Vagina (tissue), 2 donors: ENCODE measurements at places on chromosomes 4 and X.
A peak's percentile ranks its signal among the peaks of the same experiment; 100 is the strongest.

DNA sequence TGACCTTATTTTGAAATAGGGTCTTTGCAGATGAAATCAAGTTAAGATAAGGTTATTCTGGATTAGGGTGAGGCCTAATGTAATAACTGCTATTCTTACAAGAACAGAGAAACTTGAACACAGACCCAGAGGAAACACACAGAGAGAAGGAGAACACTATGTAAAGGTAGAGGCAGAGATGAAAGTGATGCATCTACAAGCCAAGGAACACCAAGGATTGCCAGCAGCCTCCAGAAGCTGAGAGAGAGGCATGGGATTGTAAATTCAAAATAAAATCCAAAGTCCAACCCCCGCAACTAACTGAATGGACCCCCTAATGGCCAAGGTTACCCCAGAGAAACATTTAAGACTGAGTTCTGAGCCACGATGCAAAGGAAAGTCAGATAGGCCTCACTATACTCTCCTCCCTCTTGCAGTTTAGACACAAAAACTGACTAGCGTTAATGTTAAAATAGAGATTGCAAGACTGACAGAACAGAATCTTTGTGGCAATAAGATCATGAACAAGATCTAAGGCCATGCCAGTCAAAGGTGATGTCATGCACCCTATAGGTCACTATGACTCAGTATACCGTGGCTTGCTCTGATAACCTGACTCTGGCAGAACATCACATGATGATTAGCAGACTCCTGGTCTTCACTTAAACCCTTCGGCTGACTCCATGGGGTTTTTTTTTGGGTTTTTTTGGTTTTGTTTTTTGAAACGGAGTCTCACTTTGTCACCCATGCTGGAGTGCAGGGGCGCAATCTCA is 42.9 kb downstream of the DDX60L start:
- no peak overlapping the region for H3K27ac ChIP-seq
- DNase-seq, result no peak
- no peaks in the 10 kb centered on the region for H3K27me3 ChIP-seq
- no peak overlapping the region for H3K4me3 ChIP-seq
- no peaks in the 10 kb centered on the region for H3K4me1 ChIP-seq

DNA sequence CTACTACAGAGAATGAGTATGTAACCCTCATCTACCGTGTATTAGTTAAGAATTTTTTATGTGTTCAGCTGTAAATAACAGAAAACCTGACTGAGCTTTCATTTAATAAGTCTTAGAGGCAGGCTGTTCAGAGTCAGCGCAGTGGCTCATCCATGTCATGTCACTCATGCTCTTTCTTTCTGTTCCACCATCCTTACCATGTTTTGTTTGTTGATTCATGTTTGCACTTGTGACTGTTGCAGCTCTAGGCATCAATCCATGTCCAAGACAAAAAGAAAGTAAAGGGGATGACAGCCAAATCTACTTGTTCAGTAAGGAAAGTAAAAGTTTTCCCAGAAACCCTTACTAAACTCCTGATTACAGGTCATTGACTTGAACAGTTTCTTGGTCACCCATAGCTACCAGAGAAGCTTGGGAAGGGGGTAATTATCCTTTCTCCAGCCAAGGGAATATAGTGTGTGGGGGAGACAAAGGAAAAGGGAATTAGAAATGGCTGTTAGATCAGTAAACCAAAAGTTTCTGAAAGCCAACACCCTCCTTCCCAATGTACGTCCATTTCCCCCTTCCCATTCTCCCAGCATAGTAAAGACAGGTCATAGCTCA is 9.0 kb downstream of the ART3 start:
- no peak overlapping the region for H3K27ac ChIP-seq
- no peaks in the 10 kb centered on the region for H3K27me3 ChIP-seq
- DNase-seq, result no peak
- no peak overlapping the region for H3K4me3 ChIP-seq

- H3K36me3 ChIP-seq, result no peaks in the 10 kb centered on the region
- DNase-seq, result no peak
- H3K27ac ChIP-seq, result no peak overlapping the region
- H3K4me3 ChIP-seq, result no peak overlapping the region
Measured at GRCh38 chr4:74537459-74537858, 92.5 kb downstream of the AREG start.

DNA sequence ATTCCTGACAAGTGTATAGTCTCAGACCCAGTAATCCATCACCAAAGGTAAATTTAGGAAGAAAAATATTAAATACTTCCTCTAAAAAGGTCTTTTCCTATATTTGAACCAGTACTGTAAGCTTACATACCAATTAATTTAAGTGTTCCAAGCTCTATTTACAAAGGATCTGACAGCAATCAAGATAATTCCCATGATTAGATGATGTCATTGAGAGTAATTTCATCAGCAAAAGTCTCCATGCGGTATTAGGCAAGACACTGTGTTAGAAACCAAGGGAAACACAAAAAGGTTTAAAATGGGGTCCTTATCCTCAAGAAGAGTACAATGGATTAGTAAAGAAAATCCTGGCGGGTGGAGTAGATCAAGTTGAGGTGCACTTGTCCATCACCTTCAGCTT is 198.5 kb downstream of the PRDM5 start:
- no peak overlapping the region for H3K4me3 ChIP-seq
- H3K27me3 ChIP-seq, result no peaks in the 10 kb centered on the region
- no peaks in the 10 kb centered on the region for H3K36me3 ChIP-seq
- DNase-seq, result no peak

- DNase-seq, result peak; percentile 44
- peaks cover 13% of the 10 kb centered on the region for H3K4me1 ChIP-seq
- H3K27ac ChIP-seq, result no peak overlapping the region
- no peak overlapping the region for H3K4me3 ChIP-seq
- H3K27me3 ChIP-seq, result no peaks in the 10 kb centered on the region
- H3K36me3 ChIP-seq, result no peaks in the 10 kb centered on the region
Measured at GRCh38 chrX:104255465-104255864, 732 bp upstream of the ESX1 start.

GRCh38 chr4:25783943-25784342 is 78.8 kb downstream of the SEL1L3 start:
- no peaks in the 10 kb centered on the region for H3K4me1 ChIP-seq
- H3K36me3 ChIP-seq, result no peaks in the 10 kb centered on the region
- H3K4me3 ChIP-seq, result no peak overlapping the region
- no peaks in the 10 kb centered on the region for H3K27me3 ChIP-seq

- H3K4me1 ChIP-seq, result no peaks in the 10 kb centered on the region
- H3K4me3 ChIP-seq, result no peak overlapping the region
- H3K27me3 ChIP-seq, result no peaks in the 10 kb centered on the region
- H3K27ac ChIP-seq, result no peak overlapping the region
Measured at GRCh38 chrX:13009273-13009672, 34.4 kb downstream of the TMSB4X start.

DNA sequence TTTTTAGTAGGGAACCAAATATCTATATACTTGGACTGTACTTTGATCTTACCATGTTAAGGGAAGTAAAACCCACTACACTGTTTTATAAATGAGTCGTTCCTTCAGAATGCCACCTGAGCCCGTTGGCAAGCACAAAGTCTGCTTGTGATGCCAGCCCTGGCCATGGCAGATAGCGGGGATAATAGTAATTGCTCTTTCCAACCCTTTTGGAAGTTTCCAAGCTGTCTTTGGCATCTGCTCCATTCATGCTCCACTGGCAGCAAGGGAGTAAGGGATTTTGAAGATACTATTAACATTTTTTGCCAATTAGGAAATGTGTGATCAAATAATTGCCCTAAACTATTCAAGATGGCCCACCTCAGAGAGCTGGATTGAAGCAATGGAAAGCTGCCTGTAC is 689.2 kb upstream of the SLIT2 start:
- H3K27ac ChIP-seq, result no peak overlapping the region
- H3K4me1 ChIP-seq, result no peaks in the 10 kb centered on the region
- H3K4me3 ChIP-seq, result no peak overlapping the region
- H3K36me3 ChIP-seq, result no peaks in the 10 kb centered on the region
- no peak for DNase-seq

DNA sequence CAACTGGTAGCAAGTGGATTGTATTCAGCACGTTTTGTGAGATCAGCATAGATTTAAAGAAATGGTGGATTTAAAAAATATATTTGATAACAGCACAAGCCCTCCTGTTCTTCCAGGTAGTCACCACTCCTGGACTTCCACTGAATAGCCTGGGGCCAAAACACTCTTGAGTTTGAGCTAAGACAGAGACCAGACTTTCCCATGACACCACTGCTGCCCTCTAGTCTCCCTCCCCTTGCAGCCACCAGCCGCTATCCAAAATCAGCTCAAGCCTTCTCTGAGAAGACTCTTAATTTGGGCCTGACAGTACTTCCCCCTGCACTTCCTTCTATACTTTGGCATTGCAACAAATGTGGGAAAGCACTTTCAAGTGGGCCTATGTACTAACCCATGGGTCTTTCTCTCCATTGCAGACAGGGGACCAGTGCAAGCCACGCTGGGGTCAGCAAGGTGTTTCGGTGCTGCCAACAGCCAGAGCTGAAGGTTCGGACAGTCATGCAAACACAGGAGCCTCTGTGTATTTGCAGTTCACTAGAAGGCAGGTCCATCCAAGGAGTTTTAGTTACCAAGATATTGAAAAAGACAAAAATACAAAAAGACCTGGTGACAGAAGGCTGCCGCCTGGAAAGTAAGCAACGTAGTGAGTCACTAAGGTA is 40.5 kb upstream of the KLHL13 start:
- DNase-seq, result no peak
- H3K27ac ChIP-seq, result no peak overlapping the region
- H3K4me1 ChIP-seq, result no peaks in the 10 kb centered on the region
- no peaks in the 10 kb centered on the region for H3K36me3 ChIP-seq

GRCh38 chr4:183637461-183637860 is 21.5 kb downstream of the RWDD4 start:
- no peak for DNase-seq
- H3K4me3 ChIP-seq, result no peak overlapping the region
- H3K4me1 ChIP-seq, result no peaks in the 10 kb centered on the region
- peaks cover 8% of the 10 kb centered on the region for H3K36me3 ChIP-seq
- no peaks in the 10 kb centered on the region for H3K27me3 ChIP-seq
- no peak overlapping the region for H3K27ac ChIP-seq

GRCh38 chrX:31199056-31199839 is 127.4 kb upstream of the FTHL17 start:
- H3K27ac ChIP-seq, result no peak overlapping the region
- H3K27me3 ChIP-seq, result no peaks in the 10 kb centered on the region
- no peaks in the 10 kb centered on the region for H3K36me3 ChIP-seq
- no peak overlapping the region for H3K4me3 ChIP-seq
- peaks cover 8% of the 10 kb centered on the region for H3K4me1 ChIP-seq

GRCh38 chr4:32203340-32203739 is 1483.2 kb downstream of the PCDH7 start:
- no peak for DNase-seq
- no peaks in the 10 kb centered on the region for H3K36me3 ChIP-seq
- no peaks in the 10 kb centered on the region for H3K4me1 ChIP-seq
- no peak overlapping the region for H3K27ac ChIP-seq

DNA sequence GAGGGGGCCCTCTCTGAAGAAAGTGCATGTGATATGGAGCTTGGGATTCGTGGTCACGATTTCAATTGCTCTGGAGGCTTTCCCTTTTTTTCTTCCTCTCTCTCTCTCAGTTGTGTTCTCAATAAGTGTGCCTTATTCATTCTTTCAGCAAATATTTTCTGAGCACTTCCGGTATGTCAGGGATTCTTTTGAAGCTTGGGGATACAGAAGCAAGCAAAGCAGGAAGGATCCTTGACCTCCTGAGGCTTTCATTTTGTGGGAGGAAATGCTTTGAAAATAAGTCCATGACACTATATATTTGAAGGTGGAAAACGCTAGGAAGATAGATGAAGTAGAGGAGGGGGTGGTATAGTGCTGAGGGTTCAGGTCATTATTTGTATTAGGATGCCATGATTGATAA is 12.6 kb upstream of the GABRE start:
- H3K4me3 ChIP-seq, result no peak overlapping the region
- H3K36me3 ChIP-seq, result no peaks in the 10 kb centered on the region
- no peaks in the 10 kb centered on the region for H3K27me3 ChIP-seq
- peaks cover 28% of the 10 kb centered on the region for H3K4me1 ChIP-seq
- H3K27ac ChIP-seq, result no peak overlapping the region

GRCh38 chrX:22698151-22698550 is 301.6 kb upstream of the DDX53 start:
- H3K27ac ChIP-seq, result no peak overlapping the region
- H3K27me3 ChIP-seq, result no peaks in the 10 kb centered on the region
- no peak for DNase-seq
- no peaks in the 10 kb centered on the region for H3K36me3 ChIP-seq

GRCh38 chrX:367866-368265 is 18.8 kb downstream of the PPP2R3B start:
- DNase-seq, result no peak
- no peaks in the 10 kb centered on the region for H3K27me3 ChIP-seq
- H3K4me1 ChIP-seq, result peaks cover 3% of the 10 kb centered on the region
- no peak overlapping the region for H3K27ac ChIP-seq
- H3K4me3 ChIP-seq, result no peak overlapping the region

DNA sequence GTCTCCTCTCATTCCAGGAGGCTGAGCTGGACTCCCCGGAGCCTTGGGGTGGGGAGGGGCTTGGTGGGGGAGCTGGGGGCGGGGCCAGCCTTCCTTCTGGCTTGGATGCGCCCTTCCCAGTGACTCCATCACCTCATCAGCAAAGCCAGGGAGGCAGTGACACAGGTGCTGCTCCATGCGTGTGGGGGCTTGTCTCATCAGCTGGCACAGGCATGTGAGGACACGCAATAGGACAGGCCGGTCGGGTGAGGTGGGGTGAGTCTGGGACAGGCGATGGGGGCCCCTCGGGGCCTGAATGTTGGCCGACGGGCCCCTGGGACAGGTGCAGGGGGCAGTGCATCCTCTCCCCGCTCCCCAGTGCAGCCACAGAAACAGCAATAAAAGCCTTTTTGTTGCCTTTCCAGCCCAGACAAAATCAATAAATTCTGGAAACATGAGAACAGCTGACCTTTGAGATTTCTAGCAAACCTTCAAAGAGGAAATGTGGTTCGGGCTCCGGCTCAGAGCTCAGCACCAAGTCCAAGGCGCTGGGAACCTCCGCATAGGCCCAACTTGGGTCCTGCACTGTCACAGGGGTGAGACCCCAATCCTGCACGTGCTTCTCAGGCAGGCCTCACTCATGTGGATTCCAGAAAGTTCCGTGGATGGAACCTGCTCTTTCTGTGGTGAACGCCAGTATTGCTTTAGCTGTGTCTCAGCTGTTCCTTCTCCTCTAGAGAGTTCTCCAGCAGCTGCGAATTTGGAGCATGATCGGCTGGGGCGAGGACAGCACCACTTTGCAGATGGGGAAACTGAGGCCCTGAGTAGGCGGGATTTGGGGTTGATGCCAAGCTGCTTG is 18.5 kb downstream of the ADRA2C start:
- no peak for DNase-seq
- peaks cover 10% of the 10 kb centered on the region for H3K4me1 ChIP-seq
- H3K27ac ChIP-seq, result no peak overlapping the region
- H3K27me3 ChIP-seq, result no peaks in the 10 kb centered on the region

- H3K27me3 ChIP-seq, result no peaks in the 10 kb centered on the region
- no peaks in the 10 kb centered on the region for H3K4me1 ChIP-seq
- DNase-seq, result no peak
Measured at GRCh38 chr4:170047771-170048354, 21.7 kb upstream of the MFAP3L start.

- H3K27ac ChIP-seq, result no peak overlapping the region
- H3K4me1 ChIP-seq, result peaks cover 21% of the 10 kb centered on the region
- H3K4me3 ChIP-seq, result no peak overlapping the region
Measured at GRCh38 chrX:55004231-55004630, 4.1 kb downstream of the APEX2 start.
